ENCODE measurements at places on chromosomes 5 and 9. TPM values are rescaled to one million over a fixed set of nuclear protein-coding genes. Genes with fewer than 3 reads are reported as not detected.

The ANKRD31 gene
- total RNA-seq = under 0.01 TPM

The KCNIP1 gene
- total RNA-seq = 0.32 TPM

The PLCXD3 gene
- 0.19 TPM for total RNA-seq

The TAF11L5 gene
- total RNA-seq = not detected

The GCNT4 gene
- 0.25 TPM for total RNA-seq

The ACOT12 gene
- not detected for total RNA-seq

The SEMA5A gene
- 0.31 TPM for total RNA-seq

Measured in bladder microvascular endothelial cell (primary cell).